ENCODE measurements at places on chromosomes 6 and 20.

DNA sequence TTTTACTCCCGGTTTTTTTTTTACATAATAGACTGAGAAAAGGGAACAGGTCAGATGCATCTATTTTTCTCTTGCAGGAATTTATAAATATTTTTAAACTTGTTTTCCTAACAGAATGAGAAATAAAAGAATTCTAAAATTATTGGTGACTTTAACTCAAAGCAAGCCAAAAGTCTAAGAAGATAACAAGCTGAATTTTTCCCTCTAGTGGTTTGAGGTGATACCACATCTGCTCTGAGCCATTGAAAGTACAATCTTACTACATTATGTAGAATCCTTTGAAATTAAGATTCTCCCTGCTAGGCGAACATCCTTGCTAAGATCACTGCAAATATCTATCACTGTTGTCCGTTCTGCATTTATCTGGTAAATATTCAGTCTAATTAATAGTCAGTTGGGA lies 10.7 kb upstream of the STMND1 start:
- no peak for DNase-seq

- no peak for DNase-seq
Measured at GRCh38 chr6:52617087-52617486, 40.2 kb upstream of the TRAM2 start.

DNA sequence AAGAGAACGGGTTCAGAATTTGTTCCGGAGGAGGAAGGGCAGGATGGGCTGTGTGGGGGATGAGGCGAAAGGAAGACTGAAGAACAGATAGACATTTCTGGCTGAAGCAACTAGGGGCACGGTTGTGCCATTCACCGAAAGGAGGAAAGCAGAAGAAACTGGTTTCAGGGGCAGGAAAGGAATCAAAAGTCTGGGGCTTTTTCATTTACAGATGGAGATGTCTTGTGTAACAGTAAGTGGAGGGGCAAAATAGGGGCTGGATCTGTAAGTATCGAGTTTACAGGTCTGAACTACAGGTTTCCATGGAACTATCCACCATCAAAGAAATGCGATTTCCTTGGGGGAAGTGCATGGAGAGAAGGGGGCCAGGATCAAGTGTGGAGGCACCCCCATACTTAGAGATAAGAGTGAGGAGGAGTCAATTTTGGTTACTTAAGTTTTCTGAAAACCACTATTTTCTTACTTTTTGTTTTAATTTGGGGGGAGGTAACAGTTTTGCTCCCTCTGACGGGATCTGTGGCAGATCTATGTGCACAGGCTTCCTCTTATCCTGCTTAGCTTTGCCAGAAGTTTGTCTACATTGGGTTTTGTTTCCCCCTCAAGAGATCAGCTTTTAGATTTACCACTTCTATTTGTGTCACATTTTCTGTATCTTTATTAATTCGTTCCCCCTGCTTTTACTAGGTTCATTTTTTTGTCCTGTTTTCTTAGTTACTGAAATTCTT lies 120.1 kb downstream of the SLC23A2 start:
- no peak for DNase-seq

GRCh38 chr6:89311853-89312531 lies 3.1 kb downstream of the GABRR2 start:
- no peak for DNase-seq

DNA sequence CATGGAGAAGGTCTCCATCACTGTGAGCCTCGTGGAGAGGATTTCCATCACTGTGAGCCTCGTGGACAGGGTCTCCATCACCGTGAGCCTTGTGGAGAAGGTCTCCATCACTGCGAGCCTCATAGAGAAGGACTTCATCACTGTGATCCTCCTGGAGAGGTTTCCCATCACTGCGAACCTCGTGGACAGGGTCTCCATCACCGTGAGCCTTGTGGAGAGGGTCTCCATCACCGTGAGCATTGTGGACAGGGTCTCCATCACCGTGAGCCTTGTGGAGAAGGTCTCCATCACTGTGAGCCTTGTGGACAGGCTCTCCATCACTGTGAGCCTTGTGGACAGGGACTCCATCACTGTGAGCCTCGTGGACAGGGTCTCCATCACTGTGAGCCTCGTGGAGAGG lies 140.4 kb downstream of the ERMARD start:
- no peak for DNase-seq
